Effector memory CD8-positive, alpha-beta T cell (primary cell): ENCODE measurements at places on chromosomes 11 and 22.

DNA sequence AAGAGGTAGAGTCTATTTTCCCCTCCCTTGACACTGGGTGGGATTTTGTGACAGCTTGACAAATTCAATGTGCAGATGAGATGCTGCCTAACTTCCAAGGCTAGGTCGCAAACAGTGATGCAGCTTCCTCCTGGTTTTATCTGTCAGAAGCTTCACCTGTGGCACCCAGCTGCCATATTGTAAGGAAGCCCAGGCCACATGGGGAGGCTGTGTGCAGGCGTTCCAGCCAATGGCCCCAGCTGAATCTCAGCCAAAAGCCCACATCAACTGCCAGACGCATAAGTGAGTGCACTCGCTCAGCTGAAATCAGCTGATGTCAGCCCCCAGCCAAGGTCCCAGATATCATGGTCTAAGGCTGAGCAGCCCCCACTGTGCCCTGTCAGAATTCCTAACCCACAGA is 24.8 kb upstream of the LINC01488 start:
- no peak for DNase-seq

DNA sequence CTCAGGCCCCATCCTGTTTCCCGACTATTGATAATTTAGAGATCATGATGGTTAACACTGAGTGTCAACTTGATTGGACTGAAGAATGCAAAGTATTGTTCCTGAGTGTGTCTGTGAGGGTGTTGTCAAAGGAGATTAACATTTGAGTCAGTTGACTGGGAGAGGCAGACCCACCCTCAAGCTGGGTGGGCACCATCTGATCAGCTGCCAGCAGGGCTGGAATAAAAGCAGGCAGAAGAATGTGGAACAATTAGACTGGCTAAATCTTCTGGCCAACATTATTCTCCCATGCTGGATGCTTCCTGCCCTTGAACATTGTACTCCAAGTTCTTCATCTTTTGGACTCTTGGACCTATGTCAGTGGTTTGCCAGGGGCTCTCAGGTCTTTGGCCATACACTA is 1170.0 kb upstream of the CNTN5 start:
- no peak for DNase-seq

- DNase-seq = no peak
These were observed 371.6 kb downstream of the CADM1 start for GRCh38 chr11:115132436-115133228.

- DNase-seq = no peak
These were observed 1.9 kb upstream of the FAT3 start for GRCh38 chr11:92222701-92223100.

- DNase-seq = no peak
These were observed 385.1 kb downstream of the BUD13 start for GRCh38 chr11:116387641-116388040.

DNA sequence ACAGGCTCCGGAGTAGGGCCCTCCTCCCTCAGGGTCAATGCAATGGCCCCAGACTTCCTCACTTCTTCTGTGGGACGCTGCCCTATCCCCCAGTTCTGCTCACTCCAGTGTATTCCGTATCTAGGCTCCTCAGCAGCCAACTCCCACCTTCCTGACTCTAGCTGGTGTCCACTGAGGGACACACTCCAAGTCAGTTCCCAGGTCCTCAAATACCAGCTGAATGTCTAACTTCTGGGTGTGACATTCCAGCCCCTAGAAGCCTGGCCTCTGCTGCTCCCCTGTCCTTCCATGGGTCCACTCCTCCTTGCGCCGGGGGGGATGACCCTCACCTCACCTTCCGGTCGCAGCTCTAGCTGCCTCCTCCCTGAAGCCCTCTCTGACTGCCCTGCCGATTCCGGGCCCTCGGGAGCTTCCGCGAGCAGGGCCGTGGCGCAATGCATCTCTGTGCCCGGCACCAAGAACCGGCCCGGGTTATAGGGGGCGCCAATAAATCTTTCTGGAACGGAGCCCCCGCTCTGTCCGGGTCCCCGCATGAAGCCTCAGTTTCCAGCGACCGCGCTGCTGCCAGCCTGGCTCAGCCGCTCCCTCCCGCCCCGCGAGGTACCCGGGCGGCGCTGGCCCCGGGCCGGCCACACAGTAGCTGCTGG is 15.4 kb downstream of the BAD start:
- DNase-seq = no peak

GRCh38 chr11:60528934-60529333 is 13.7 kb downstream of the MS4A13 start:
- no peak for DNase-seq

GRCh38 chr11:30128269-30128932 is 102.4 kb upstream of the FSHB start:
- DNase-seq = no peak

GRCh38 chr11:78010755-78011154 is 12.3 kb downstream of the KCTD14 start:
- DNase-seq = no peak

DNA sequence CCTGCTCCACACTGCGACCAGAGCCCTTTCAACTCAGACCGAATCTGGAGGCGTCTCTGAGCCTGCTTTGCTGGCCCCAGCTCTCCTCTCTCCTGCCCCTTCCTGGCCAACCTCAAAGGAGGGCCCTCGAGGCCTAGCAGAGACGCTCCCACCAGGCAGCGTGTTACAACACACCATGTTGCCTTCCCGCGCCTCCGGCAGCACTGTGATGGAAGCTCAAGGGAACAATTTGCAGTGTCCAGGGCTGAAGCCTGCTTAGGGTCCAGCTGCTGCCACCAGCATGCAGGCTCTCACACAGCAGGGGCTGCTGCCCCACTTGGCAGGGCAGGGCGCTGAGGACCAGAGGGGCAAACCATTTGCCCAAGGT is 18.4 kb downstream of the LINC01488 start:
- no peak for DNase-seq

DNA sequence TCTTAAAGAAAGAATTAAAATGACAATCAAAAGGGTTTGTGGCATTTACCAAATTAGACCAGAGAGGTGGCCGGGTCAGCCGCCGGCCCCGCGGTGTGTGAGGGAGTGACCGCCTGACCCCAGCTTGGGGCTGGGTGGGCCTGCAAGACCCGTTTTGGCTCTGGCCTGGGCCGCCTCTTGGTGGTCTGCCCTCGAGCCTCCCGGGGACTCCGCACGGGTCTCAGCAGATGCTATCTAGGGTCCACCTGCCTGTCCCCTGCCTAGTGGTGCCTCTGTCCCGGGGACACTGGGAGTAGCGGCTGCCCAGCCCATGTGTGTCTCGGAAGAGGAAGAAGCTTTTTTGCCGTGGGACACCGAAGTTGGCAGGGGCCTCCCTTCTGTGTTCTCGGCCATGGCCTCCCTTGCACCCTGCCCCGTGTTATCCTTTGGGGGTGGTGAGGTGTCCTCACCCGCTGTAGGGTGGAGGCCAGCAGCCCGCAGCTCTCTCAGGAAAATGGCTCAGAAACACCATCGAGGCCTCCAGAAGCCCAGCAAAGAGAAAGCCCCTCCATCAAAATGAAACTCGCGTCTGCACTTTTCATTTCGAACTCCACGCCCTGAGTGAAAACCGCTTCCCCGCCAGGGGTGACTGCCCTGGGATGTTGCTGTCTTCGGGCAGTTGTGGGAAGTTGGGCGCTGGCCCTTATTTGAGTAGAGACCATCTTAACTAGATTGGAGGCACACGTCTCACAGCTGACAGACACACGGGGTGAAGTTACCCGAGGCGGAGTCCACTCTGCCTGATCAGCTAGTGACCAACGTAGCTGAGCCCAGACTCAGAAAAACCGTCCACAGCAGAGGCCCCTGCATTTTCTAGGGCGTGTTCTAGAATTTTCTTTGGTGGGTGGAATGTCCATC is 8.0 kb downstream of the CCND1 start:
- no peak for DNase-seq
